ENCODE measurements at places on chromosomes 7 and 10.

DNA sequence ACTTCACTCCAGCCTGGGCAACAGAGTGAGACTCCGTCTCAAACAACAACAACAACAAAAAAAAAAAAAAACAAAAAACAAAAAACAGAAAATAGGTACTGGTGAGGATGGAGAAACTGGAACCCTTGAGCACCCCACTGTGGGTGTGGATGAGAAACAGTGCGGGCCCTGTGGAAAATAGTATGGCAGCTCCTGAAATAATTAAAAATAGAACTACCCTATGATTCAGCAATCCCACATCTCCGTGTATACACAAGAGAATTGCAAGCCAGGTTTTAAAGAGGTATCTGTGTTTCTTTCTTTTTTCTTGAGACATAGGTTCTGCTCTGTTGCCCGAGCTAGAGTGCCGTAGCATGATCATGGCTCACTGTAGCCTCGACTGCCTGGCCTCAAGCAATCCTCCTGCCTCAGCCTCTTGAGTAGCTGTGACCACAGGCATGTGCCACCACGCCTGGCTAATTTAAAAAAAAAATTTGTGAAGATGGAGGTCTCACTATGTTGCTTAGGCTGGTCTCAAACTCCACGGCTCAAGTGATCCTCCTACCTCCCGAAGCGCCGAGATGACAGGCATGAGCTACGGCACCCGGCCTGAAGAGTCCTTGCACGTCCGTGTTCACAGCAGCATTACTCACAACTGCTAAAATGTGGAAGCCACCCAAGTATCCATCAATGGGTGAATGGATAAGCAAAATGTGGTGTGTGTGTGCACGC, 39.5 kb downstream of the EBF3 start:
- no peak for DNase-seq

DNA sequence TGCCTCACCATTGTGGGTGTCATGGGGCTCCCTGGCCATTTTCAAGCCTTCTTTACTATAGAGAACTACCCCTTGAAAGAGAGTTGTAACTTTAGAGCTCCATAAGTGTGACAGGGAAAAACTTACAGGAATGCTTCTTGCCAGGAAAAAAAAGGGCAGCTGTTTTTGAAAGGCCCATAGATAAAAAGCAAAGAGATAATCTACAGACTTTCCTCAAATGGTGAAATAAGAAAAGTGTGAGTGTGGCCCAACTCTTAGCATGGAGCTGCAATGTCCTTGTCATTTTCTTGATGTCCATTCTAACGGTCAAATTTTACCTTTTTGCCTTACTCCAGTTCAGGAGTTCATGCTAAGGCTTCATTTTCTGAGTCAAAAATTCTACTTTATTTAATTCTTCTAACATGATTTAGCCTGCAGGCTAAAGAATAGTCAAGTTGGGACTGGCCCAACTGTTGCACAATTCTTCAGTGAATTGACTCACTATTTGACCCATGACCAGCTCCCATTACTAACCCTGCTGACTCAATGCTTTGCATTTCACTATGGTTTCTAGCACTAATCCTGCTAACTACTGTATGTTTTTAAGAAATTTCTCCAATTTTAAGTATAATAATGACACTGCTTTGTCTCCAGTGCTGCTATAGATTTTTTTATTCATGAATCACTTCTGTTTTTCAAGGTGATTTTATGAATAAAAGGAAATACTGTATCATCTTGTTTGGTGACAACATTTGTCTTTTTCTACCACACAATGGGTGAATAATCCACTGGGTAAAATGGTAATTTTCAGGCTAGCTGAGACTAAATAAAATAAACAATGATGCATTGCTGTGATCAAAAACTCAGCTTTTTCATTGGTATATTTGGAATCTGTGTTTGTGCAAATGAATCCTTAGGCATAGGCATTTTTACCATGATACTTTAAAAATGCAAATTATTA, 41.4 kb upstream of the SGCE start:
- DNase-seq: peak; percentile 89

DNA sequence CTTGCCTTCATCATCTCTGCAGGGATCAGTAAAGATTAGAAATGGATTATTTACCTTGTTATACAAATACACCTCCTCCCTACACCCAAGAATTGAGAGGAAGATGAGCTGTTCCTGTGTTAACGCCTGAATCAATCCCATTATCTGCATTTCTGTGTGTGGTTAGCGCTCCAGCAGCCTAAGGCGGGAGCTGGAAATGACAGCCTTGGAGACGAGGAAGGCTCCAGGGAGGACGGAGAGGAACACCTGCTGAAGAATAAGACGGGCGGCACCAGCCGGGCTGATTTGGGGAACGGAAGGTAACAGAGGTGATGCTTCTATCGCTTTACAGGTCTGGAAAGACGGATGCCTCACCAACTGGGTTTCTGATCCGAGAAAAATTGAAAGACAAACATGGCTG, 34.2 kb upstream of the DDC start:
- no peak for DNase-seq

GRCh38 chr7:131844369-131844768, 287.9 kb upstream of the PODXL start:
- no peak for DNase-seq

DNA sequence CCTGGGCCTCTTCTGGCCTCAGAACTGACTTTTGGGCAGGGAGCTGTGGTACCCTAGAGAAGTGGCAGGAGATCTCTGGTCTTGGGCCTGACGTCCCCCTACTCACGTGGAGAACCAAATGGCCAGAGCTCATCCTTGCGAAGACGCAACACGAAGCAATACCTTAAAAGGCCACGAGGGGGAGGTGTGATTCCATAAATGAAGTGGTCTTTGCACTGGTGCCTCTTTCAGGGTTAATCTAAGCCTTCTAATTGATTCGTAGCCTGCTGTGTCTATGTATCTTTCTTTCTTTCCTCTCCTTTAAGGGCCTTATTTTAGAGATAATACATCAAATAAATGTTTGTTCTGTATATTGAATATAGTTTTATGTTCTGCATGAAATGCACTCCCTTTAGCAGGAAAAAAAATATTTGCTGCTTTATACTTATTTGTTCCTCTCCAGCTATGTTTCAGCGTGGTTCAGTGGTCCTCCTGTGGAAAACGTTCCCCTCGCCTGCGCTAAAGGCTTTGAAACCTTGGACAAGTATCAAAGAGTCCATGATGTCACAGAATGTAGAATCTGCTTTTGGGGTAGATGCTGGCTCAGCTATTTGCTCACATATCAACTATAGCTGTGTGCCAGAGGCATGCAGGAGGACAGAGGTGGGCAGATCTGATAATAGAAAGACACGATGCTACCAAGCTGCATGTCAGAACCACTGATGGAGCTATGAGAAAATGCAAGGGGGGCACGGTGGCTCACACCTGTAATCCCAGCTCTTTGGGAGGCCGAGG, 41.0 kb downstream of the STRA8 start:
- DNase-seq: no peak

Measured in osteoblast (primary cell).